RKO (cell line): ENCODE measurements at places on chromosomes 5 and 9.
A peak's percentile ranks its signal among the peaks of the same experiment; 100 is the strongest.

DNA sequence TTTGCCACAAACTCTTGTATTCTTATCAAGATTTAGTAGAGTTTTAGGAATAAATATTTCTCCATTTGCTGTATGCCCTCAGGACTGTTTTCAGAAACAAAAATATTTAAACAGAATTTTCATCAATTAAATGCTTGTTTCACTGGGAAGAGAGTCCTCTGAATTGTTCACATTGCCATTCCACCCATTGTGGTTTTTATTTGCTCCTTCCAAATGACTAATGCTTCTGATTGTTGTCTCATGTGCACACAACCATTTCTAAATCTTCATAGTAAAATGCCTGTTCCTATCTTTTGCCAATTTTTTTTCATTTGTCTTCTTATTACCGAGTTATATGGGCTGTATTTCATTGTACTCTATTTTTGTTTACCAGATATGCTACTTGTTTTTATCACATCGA is 10.6 kb downstream of the MARCOL start:
- no peak for DNase-seq

DNA sequence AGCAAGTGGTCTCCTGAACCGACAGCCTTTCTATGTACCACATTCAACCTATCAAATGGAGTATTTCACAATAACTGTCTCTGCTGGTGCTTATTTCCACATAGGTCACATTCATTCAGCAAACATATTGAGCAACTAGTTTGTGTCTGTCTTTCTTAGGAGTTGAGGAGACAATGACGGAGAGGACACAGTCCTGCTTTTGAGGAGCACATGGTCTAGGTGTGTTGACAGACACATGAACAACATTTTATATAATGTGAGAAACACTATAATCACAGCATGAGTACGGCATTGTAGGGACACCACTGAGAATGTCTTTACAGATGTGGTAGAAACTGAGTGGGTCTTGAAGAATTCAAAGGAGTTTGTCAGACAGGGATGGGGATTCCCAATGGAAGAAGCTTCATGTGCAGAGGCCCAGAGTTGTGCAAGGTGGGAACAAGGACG is 28.5 kb downstream of the NFIL3 start:
- no peak for DNase-seq

- DNase-seq: no peak
These were observed 62.8 kb downstream of the RAPGEF1 start for GRCh38 chr9:131677049-131677443.

DNA sequence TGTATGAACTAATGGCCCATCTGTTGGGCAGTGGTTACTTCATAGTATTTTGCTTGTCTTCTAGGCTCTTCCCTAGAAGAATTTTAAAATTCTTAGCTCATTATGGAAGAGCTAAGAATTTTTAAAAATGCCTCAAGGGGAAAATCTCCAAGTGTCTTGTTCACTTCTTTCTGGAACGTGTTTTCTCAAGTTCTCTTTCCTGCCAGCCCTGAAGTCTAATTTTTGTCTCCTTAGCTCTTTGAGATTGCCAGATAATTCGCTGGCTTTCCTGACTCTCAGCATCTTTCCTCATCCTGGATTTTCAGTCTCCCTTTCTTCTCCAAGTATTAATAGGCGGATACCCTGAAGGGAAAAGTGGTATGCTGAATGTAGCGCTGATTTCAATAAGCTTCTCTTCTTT is 395.4 kb downstream of the ARRDC3 start:
- DNase-seq: no peak

DNA sequence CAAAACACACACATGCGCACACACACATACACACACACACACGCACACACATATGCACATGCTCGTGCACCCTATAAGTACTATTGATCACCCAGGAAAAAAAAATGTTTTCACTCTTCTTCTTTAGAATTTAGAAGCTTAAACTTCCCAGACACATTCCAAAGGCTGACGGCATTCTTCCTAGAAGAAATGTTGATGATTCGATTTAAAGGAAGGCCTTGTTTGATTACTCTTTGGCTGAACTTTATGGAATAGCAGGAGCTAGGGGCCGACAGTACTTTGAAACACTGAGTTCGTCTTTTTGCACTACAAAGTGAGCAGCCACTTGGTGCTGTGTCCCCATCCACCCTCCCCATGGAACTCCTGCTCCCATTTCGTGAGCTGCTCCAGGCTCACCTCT is 113.2 kb downstream of the EGFLAM start:
- no peak for DNase-seq

DNA sequence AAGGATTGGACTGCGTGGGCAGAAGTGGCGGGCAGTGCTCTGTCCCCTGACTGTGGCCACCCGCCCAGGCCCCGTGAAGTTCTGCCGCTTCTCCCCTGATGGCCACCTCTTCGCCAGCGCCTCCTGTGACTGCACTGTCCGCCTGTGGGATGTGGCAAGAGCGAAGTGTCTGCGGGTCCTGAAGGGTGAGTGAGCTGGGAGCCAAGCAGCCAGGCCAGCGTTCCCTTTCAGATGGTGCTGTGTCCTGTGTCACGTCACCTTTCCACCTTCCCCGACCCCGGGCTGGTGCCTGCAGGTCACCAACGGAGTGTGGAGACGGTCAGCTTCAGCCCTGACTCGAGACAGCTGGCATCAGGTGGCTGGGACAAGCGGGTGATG is 2.3 kb downstream of the WDR38 start:
- DNase-seq: no peak

DNA sequence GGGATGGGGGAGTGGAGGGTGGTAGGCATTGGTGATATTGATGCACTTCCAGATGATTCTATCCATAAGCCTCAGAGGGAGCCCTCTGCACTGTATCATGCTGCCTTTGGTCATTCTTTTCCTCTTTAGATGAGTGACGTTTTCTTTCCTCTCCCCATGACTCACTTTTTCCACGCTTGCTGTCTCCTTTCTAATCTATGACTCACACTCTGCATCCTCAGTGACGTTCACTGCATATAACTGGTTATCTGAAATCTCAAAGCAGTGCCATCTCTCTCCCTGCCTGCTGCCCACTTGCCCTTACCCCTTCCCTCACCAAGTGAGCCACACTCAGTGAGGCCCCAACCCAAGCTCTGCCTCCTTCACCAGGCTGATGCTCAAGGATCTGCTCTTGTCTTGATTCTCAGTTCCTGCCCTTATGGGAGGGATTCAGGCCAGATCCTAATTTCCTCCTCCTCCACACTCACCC is 31.6 kb downstream of the PTGS1 start:
- peak; percentile 99 for DNase-seq

DNA sequence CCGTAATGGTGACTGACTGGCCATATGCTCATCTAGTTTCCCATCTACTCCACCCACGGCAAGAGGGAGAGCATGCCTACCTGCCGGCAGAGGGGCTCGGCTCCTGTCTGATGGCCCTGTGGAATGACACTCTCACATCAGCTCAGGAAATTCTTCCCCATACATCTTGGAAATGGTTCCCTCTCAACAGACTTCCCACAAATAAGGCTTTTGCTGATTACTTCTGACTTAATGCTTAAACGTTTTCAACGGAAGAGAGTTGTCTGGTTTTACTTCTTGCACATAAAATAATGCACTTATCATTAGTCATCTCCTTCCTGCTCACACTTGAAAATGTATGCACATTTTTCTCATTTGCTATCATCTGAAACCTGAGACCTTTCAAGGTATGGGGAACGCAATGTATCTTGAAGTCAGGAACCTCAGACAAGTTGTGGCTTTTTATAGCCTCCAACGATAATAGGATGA is 129.5 kb downstream of the TTLL11 start:
- peak; percentile 22 for DNase-seq

GRCh38 chr9:462606-463005 is 247.9 kb downstream of the DOCK8 start:
- no peak for DNase-seq

DNA sequence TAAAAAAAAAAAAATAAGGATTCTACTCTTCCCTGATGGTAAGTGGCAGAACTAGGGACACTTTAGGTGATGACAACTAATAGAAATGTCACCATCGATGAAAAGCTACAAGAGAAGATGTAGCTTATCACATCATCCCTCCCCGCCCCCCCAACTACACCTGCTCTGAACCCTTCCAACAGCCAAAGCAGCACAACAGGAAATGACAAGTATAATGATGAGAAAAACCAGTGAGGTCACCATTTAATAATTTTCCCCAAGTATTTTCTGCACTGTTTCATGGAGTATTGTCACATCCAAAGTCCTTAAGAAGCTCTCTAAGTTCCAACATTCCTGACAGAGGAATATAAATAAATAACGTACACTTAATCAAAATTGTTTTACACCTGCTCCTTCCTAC is 221.4 kb downstream of the EFNA5 start:
- no peak for DNase-seq

DNA sequence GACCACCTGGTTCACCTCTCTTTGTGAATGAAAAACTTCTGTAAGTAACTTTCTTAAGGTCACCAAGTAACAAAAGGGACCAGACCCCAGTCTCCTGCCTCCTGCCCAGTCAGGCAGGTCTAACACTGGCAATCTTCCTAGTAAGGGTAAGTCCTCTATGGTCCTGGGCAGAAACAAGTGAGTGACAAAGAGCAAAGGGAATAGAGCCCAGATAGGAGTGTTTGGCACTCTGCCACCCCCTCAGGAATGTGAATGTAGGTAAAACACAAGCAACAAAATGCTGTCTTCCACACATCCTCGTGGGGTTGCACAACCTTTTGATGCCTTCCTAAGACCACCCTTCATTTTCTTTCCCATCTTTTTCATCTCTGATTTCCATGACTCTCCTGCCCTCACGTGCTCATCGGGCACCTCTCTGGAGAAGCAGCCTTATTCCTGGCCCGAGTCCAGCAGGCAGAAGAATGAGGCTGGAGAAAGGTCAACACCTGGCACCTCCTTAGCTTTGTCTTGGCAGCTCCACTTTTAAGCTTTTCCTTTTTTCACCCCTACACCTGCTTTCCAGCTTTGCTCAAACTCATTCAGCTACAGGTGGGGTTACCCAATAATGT is 90.2 kb upstream of the LHFPL2 start:
- DNase-seq: no peak

GRCh38 chr9:27198190-27198589 is 89.2 kb downstream of the TEK start:
- no peak for DNase-seq
